Hepatic stellate cell (primary cell): ENCODE measurements at places on chromosomes 7 and 10.

GRCh38 chr7:347644-348479 lies 57.9 kb downstream of the FOXL3 start:
- no peak for DNase-seq

DNA sequence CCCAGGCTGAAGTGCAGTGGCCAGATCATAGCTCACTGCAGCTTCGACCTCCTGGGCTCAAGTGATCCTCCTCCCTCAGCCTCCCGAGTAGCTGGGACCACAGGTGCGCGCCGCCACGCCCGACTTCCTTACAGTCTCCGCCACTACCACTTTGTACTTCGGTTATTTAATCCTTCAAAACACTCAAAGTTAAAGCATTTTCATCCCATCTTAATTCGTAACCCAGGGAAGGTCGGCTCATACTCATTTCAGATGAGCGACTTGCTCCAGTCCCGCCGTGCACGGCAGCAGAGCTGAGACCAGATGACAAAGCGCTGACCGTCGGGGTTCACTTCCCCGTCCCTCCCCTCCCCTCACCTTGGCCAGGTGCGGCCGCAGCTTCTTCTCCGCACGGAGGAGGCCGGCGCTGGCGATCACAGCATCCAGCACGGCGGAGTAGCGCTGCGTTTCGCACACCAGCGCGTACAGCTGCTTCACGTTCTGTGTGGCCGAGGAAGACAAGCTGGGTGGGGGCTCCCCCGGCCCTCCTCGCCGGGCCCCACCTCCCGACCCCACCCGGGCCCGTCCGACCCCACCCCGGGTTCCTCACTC lies 457 bp downstream of the NSUN5 start:
- DNase-seq: no peak

DNA sequence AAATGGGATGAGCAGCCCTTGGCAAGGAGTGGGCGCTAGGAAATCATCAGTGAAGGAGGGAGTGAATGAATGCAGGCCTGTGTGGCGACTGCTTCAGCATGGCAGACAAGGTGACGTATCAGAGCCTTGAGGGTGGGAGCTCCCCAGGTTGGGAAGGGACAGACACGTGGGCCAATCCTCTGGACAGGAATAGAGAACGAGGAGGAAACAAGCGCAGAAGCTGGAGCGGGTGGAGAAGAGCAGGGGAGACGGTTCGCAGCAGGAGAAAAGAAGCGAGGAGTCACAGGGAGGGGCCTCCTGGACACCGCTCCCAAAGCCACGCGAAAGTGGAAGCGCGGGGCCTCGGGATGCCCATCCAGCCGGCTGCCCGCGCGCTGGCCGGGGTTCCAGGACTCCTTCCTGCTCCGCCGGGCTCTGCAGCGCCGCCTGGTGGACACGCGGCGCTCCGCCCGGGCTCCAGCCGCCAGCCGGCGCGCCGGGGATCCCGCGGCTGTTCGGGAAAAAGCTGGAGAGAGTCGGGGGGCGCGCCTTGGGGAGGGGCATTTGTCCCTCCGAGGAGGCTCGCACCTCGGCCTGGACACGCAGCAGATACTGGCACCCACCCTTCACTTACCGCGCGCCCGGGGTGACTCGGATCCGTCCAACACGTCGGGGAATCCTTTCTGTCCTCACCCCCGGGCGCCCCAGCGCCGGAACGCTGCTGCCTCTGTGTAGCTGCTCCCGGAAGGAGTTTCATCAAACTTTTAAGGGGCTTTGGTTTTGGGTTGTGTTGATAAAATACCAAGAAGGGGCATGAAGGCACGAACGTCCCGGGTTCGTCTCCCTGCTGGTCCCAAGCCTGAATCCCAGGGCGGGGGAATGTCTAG lies 6.3 kb downstream of the ZNF503 start:
- no peak for DNase-seq

DNA sequence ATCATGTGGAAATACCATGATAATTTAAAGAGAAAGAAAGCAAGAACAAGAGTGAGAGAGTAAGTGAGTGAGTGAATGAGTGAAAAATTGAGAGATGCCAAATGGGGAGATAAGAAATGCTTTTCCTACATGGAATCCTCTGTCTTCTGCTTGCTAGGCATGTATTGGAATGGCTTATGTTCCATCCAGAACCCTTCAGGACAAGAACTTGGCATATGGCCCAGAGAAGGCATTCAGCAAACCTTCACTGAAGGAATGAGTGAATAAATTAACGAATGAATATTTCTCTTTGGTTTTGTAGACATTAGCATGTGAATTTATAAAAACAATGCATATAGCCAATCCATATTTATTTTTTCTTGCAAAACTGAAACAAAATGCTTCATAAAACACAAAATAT lies 162.2 kb downstream of the LRRTM3 start:
- no peak for DNase-seq

DNA sequence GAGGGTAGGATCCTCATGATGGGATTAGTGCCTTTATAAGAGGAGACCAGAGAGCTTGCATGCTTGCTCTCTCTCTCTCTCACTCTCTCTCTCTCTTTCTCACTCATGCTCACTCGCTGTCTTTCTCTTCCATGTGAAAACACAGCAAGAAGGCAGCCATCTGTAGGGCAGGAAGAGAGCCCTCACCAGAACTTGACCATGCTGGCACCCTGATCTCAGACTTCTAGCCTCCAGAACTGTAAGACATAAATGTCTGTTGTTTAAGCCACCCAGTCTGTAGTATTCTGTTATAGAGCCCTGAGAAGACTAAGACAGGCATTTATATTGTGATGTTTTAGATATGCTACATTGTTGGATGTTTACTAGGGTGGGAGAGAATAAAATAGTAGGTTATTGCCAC lies 43.4 kb upstream of the MTPN start:
- no peak for DNase-seq

GRCh38 chr7:1819259-1819841 lies 149.3 kb downstream of the ELFN1 start:
- DNase-seq: no peak

DNA sequence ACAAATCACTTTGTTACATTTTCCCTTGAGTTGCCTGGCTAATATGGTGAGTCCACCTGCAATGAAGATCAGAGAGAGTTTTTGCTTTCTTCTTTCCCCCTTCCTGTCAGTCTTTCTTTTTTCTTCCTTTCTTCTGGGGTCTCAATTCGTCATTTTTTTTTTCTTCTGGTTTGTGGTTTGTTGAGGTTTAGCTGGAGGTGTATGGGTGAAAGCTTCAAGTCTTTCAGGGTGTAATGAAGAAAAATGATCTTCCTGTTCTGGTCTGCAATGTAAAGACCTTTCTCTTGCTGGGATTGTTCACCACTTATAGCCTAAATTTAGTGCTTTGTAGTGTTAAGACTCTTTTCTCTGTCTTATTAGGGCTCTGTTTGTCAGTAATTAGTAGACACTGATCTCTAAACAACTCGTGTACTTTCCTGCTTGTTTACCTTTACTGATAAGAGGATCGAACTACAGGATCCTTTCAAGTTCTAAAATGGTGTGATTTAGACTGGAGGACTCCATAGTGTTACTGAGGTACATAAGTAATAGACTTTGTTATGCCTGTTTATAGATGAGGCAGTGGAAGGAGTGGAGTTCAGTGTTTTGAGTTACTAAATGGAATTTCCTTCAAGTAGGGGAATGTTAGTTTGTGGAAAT lies 129.1 kb downstream of the SUGCT start:
- no peak for DNase-seq

DNA sequence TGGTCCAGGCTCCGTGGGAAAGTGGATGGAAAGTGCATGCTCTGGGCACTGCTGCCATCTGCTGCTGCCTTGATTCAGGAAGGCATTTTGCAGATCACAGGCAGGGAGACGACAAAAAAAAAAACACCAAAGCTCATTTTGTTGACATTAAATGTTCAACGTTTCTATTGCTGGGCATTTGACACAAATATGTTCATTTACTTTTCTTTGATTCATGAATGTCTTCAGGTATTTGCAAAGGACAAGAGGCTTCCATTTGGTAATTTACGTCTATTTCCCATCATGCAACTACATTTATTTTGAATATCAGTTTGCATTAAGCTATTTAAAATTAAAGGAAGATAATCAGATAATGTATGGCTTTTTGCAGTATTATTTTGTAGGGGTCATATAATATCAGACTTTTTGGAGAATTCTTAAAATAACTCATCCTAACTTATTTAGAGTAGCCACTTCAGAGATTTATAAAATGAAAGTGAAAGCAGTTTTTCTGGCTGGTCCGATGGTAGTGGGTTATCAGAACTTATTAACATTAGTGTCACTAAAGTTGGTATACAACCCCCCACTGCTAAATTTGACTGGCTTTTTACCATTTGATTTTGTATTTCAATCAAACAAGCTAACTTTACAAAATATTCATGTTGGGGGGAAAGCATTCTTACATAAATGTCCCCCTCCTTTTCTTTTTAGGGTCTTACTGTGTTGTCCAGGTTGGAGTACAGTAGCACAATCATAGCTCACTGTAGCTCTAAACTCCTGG lies 65.3 kb downstream of the PDIA4 start:
- peak; percentile 57 for DNase-seq

DNA sequence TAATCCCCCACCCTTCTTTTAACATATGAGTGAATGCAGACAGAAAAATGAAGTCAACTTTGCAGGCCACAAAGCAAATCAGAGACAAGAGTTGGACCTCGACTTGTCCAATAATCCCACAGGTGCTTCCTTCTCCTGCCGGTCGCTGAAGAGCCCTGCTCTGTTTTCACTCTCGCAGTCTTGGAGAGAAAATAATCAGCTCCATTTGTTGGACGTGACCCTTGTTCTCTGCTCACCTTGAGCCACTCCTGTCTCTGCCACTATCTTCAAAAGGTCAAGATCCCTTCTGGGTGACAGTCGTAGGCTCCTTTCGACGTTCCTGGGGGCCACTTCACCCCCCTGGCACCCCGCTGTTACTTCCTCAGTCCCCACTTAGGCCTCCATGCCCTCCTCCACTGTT lies 2.8 kb upstream of the KLF6 start:
- no peak for DNase-seq

DNA sequence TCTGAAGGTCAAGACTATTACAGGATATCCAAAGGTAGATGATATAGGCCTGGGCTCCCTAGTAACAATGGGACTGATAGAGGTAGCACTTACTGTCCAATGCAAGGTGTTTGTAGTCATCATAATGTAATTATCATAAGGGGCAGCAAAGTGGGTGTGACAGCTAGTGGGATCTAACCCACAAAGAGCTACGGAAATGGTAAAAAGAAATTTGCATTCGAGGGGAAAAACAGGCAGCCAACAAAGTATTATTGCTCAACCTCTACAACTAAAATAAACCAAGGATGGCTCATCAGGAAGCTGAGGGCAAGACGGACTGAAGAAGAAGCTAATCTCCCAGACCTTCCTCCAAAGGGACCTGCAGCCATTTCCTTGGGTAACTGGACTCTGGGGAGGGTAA lies 211.0 kb downstream of the WDR11 start:
- DNase-seq: no peak

GRCh38 chr7:116652793-116653192 lies 19.2 kb upstream of the MET start:
- no peak for DNase-seq

- DNase-seq: no peak
These were observed 11.7 kb upstream of the TMEM254 start for GRCh38 chr10:80066809-80067208.

DNA sequence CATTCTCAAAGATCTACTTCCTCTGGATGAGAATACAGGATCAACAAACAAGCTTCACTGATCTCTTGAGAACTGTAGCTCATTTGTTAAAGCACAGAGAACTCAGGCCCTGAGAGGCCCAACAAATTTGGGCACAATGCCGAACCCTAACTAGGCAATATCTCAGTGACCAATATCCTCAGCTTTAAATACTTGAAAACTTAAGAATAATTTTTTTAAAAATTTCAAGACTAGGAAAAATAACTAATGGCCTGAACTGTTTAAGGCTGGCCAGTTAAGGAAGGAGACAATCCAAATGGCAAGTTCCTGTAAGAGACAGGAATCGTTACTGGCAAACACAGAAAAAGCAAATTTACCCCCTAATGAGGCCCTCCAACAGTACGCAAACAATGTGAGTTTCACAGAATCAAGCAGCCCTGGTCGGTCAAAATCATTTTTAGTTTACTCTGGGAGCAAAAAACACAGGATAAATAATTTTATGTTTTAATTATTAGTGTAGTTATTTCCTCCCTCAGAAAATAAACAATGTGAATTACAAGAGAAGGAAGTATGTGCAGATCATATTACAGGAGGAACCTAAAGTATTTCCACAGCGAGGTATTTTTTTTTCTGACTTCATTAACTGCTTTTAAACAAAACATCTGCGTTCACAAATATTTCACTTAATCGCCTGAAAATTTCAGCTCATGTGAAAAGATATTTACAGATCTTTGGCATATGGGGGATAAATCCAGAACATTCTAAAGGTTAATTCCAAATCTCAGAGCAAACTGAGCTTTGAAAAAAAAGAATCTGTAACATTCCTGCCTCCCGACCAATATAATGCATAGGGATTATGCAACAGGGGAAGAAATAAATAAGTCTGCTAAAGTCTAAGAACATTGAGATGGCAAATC lies 39.5 kb downstream of the NT5C2 start:
- DNase-seq: no peak

- DNase-seq: no peak
These were observed 16.8 kb downstream of the DMBT1 start for GRCh38 chr10:122577311-122577885.

DNA sequence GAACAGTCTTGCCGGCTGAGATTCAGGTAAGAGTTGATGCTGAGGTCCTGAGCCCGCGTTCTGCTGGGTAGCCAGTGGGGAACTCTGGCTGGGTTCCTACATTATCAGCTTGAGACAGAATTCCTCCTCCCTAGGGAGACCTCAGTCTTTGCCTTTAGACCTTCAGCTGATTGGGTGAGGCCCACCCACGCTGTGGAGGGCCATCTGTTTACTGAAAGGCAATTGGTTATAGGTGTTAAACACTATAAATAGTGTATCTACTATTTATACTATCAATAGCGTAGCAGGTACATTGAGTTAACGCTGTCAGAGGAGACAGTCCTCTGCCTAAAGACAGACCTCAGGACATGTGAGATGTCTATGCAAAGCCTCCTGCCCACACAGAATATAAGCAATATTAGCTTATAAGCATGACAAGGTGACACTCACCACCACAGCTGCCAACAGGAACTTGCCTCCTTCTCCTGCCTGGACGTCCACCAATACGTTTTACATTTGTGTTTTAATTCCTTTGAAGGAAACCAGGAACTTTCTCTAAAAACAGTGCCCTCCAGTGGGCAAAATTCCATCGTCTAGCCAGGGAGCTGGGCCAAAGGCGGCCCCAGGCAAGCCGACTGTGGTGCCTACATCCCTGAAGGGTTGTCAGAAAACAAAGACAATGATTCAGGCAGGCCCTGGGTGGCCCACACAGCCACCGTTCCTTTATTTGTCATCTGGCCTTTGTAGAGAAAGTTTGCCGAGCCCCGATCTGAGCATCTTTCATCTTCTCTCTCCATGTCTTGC lies 58.8 kb downstream of the INSIG1 start:
- no peak for DNase-seq

DNA sequence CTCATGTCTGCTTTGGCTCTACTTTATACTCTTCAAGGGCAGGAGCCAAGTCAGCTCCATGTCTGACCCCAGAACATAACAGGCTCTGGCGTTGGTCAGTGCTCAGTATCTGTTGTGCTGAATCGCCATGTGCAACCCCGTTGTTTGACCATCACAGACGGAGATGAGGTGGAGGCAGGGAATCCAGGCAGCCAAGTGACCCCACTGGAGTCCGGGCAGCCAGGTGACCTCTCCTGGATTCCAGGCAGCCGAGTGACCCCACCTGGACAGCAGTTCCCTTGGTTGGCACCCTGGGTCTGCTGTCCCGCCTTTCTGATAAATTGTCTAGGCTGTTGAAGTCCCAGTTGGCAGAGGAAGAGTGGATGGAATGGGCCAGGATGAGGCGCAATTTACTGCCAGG lies 232.2 kb downstream of the TCERG1L start:
- DNase-seq: no peak

GRCh38 chr10:2476812-2477553 lies 590.4 kb upstream of the PFKP start:
- no peak for DNase-seq
